Hematopoietic multipotent progenitor cell (in vitro differentiated cells): ENCODE measurements at places on chromosomes 7 and 10. TPM values are rescaled to one million over a fixed set of nuclear protein-coding genes. Genes with fewer than 3 reads are reported as not detected.

The SUV39H2 gene
- total RNA-seq: 4.8 TPM

The USP54 gene
- 11.8 TPM for total RNA-seq

DNA sequence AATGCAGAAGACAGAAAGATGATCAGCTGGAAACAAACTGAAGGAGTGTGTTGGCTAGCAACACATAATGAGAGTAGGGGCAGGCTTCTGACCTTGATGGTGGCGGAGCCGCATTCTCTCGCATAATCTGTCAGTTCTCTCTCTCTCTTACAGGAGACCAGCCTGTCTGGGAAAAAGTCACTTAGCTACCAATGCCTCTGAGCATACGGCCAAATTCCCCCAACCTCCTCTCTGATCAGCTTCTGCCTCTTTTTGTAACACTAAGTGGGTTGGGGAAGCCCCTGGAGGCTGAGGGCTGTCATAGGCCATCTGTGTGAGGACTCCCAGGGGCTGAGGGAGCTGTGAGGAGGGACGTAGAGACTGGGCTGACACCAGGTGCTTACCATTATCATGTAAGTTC is 104.6 kb downstream of the HIPK2 start:
- DNase-seq: no peak

DNA sequence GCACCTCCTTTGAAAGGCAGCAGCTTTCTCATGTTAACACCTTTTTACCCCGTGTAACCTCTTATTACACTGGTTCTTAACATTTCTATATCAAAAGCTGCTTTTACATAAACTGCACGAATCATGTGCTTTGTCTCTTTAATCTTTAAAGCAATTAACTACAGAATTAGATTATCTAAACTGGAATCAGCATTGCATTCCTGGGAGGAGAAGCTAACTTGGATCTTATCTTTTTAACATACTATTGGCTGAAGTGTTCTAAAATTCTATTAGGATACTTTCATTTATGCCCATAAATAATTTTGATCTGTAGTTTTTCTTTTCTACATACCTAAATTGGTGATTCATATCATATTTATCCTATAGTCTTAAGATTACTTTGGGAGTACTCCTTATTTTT is 428.4 kb upstream of the IGFBP3 start:
- DNase-seq: no peak

DNA sequence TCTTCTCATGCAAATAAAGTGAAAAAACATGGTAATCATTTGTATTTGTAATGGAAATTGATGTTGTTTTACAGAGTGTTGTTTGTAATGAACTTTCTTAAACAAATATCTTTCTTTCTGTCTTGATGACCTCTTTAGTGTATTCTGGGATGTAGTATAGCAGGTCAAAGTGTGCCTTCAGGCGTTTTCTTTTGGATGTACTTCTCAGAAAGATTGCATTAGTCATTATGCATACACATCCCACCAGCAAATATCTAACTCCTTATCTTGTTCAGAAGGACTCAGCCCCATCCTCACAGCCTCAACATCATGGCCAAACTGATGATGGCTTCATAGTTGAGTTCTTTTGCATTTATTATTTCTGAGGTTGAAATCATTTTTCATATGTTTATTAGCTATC is 124.7 kb downstream of the LRRC18 start:
- DNase-seq: no peak

GRCh38 chr10:26739071-26739631 is 41.6 kb downstream of the PDSS1 start:
- no peak for DNase-seq

- DNase-seq: no peak
Measured at GRCh38 chr10:72049969-72050781, 38.2 kb downstream of the SPOCK2 start.

The ATAD1 gene
- total RNA-seq: 11.6 TPM

GRCh38 chr7:137146012-137146455 is 197.5 kb downstream of the PTN start:
- no peak for DNase-seq

DNA sequence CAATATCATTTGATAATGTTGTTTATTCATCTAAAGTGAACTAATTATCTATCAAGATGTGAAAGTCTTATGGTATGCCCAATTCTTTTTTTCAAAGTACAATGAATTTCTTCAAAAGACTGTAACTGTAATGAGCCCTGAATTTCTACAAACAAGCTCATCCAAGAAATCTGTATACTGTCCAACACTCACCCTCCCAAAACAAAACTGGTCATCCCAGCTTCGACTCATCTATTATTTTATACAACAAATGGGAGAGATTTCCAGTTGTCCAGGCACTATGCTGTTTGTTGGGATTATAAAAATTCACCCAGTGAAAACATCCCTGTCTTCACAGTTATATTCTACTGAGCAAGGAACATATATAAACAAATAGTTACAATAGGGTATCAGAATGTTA is 806.9 kb downstream of the TNS3 start:
- DNase-seq: no peak

GRCh38 chr7:84923348-84923747 is 263.5 kb downstream of the SEMA3D start:
- DNase-seq: no peak

DNA sequence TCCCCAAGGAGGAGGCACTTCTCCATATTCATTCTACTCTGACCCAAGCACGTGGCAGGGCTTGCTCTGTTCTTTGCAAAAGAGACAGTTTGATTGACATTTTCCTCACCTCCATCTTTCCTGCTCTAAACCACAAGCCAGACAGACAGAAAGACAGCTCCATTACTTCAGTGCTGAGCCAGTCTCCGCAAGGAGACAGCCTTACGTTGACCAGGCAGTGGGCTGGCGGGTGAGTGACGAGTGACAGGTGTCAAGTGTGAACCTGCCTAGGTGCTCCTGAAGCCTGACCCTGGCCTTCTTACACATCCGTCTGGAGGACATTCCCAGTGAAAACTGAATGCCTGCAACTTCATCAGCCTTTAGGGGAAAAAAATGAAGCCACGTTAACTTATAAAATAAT is 314.6 kb downstream of the TNS3 start:
- DNase-seq: no peak

- DNase-seq: no peak
Measured at GRCh38 chr7:152366662-152367061, 69.1 kb downstream of the KMT2C start.

DNA sequence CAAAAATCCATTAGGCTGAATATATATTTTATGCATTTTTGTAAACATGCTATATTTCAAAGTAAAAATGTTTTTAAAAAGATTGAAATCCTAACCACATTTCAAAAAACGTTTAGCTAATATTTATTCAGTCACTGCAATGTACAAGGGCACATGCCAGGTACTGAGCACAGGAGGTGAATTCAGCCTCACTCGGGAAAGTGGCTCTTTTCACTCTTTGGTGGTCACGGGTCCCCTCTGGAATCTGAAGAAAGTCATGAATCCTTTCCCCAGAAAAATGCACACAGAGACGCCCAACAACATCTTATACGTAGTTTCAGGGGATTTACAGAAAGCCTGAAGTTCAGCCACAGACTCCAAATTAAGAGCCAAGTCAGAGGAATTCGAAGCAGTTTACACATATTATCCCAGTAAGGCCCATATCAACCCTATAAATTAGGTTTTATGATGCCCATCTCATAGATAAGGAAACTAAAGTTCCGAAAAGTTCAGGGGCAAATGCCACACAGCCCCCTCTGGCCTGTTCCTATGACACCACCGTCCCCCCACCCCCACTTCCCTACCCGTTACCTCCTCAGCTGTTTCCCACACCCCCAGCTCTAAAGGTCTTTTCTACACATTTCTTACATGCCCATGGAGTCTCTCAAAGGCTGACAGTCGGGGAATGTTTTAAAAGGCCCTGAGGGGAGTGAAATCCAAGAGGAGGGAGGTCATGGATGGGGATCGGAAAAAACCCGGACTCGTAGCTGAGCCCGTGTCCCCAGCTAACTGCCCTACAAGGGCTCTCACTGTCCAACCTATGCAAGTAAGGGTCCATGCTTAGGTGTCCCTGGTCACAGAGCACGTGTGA is 9.6 kb upstream of the SVOPL start:
- DNase-seq: no peak

DNA sequence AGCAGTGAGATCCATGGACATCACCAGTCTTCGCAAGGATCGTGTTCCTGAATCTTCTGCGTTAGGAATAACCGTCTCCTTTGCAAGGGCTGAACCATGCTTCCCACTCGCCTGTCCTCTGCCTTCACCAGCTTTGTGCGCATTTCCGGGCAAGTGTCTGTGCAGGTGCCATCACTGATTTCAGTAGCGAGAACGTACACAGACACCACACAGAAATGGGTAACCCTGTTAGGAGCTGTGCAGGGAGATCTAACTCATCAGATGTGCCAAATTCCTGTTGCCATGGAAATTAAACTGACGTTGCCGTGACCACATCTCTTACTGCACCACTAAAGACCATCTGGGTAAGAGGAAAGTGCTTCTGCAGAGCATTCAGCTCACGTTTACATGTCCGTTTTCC is 146.3 kb downstream of the DIP2C start:
- no peak for DNase-seq

DNA sequence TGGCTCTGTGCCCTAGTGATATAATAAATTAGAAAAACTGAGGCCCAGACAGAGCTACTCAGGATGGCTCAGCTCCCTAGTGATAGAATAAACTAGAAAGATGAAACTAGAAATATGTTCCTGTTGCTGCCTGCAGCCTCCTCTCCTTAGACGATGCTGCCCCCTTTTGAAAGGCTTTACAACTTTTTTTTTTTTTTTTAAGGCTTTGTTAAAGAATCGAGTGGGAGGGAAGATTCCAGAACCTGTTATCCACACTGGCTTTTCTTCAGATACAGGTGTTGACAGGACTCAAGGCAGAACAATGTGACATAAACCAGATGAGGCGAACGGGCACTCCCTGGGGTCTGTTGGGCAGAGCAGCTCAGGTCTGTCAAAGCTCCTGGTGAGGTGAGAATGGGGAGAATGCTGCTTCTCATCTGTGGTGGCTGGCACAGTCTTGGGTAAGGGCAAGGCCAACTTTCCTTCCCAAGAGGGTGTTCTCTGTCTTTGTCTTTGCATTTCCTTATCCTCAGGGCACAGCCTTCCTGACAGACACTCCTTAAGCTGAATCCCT is 175.1 kb downstream of the COBL start:
- DNase-seq: no peak

DNA sequence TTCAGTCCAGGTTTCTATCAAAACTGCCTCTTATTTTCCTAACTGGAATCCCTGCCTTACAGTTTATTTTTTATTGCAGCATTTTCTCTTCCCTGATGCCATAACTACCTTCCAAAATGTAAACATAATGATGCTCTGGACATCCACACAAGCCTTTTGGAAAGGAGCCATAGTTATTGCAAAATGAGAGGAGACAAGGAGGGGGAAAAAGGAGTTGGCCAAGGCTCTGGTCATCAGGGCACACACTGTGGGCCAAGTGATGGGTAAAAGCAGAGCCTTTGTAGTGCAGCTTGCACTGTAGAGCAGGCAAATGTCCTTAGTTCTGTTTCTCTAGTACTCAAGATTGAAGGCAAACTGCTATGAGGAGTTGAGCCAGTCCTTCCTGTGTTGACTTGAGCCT is 289.3 kb upstream of the MTPN start:
- no peak for DNase-seq
